Breast epithelium (tissue), 4 donors: ENCODE measurements at places on chromosomes 6 and 20.

- no peak for DNase-seq
Measured at GRCh38 chr6:18481870-18482269, 94.7 kb downstream of the RNF144B start.

DNA sequence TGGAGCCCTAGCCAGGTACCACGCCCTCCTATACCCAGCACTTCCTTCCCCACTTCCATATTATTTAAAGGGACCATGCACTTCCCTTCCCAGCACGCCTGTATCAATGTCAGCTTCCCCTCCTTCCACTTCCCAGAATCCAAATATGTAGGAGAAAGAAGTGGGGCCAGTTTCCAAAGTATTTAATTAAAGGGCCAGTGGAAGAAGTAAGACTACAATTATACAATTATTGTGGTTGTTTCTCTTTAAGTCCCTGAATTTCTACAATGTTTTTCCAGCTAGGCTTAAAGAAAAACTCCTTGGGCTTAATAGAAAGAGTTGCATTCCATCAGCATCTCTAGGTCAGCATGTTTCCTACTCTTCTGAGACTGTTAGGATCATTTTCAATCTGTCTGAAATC, 515.8 kb downstream of the PREX1 start:
- DNase-seq = no peak

DNA sequence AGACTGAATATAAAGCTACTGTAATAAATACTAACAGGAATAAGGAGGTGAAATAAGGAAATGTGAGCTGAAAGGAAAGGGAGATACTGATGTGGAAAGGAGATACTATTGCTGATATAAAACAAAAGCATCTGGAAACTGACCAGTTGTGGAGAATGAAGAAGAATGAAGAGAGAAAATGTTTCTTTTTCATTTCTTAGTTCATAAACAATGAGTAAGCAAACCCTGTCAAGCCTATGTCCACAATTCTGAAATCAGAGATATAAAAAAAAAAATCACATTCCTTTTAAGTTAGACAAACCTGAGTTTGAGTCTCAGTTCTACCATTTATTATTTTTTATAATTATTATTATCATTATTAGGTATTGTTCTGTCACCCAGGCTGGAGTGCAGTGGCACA, 121.6 kb upstream of the GJE1 start:
- DNase-seq = no peak

DNA sequence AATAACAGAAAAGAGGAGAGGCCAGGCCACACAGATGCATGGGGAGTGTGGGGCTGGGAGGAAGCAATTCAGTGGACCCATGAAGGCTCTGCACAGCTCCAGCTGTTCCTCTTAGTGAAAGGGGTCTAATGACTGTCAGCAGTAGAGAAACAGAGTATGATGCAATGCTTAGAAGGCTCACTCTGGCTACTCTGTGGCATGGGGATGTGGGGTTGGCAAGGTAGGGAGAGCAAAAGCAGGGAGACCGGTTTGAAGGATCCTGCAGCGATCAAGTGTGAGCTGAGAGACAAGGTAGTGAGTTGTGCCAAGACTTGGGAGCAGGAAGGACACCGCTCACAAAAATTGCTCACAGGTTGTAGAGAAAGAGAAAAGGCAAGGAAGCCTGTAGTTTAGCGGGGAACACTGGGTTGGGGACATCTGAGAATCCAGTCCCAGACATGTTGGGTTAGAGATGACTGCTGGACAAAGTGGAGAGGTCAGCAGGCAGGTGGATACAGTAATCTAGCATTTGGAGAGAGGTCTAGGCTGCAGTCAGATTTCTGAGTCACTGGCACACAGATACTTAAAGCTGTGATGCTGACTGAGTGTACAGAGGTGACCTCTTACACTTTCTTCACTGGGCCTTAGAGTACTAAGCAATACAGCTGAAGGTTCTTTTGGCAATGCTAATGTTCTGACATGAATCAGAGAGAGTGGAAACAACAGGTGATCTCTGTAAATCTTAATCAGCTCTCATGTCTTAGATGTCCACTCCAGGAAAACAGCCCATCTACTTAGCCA, 27.1 kb downstream of the NAPB start:
- DNase-seq = peak; percentile 42

DNA sequence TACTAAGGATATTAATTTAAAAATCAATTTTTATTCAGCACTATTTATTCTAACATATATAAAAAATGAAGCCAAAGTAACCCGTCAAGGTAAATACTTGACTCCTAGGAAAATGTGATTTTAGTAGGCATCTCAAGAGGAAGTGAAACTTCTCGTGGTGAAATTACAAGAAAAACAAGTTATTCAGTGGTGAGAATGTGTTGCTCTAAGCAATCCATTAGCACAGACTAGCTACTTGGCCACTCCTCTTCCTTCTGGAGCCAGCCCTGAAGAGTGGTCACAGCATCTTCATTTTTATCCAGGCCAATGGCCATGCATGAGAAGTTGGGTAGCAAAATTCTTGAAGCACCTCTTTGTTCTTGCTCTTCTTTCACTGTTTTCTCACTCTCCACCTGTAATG, 40.4 kb upstream of the GFRAL start:
- no peak for DNase-seq
